ENCODE measurements at places on chromosomes 12 and 14.

DNA sequence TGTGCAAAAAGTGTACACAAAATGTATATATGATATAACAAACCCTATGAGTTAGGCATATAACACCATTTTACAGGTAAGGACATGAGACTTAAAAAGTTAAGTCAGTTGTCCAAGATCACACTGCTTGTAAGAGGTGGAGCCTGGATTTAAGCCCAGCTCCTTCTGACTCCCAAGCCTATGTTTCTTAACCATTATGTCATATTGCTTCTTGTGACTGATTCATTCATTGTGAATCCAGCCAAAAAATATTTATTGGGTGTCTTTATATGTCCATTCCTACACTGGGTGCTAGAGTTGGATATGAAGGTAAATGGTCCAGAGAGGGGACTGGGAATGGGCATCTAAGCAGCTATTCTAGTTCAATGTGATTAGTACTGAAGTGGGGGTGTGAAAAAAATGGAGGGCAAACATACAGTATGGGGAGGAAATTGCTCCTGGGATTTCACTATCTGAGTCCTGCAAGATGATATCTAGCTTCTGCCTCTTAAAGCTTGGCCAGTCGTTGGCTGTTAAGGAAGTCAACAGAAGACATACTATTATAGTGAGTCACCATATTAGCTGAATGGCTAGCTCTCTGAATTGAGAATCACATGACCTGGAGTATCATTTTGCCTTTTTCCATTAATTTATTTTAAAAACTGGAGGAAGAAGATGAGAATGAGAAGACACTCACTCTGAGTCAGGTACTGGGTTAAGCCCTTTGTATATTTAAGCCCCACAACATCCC is 28.8 kb downstream of the PAX9 start:
- no peak for DNase-seq

DNA sequence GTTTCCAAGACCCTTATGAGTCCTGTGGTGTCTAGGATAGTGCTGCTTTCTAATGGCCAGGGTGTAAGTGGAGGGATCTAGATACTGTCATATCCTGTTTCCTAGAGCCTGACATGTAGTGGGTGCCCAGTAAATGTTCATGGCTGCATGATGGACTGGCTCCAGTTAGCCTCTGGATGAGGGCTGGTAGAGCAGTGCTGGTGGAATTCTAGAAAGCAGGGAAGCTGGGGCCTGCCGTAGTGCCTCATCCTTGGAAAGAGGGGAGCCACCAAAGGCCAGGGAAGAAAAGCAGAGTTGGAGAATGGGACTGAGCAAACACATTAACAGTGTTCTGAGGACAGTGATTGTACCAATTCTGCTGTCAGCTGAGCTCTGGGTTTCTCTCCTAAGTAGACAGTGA is 637 bp downstream of the GZMB start:
- no peak for DNase-seq

DNA sequence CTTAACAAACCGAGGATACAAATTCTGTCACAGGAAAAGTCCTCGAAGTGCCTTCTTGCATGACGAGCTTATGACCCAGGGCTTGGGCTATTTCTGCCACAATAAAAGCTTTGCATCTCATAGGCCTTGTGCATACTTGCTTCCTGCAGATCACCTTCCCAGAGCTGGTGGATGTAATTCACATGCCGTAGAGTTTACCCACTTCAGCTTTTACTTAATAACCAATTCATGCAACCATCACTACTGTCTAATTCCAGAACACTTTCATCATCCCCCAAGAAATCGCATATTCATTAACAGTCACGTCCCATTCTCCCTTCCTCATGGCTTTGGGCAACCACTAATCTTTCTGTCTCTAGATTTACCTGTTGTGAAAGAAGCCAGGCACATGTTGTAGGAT is 9.0 kb upstream of the BDKRB1 start:
- no peak for DNase-seq

- no peak for DNase-seq
Measured at GRCh38 chr14:45649051-45649450, 396.0 kb upstream of the MIS18BP1 start.

- no peak for DNase-seq
Measured at GRCh38 chr12:7966563-7966962, 30.6 kb upstream of the SLC2A3 start.

- DNase-seq = no peak
Measured at GRCh38 chr12:3863756-3864155, 9.4 kb downstream of the PARP11 start.

GRCh38 chr12:125304029-125304428 is 238.8 kb downstream of the AACS start:
- no peak for DNase-seq

DNA sequence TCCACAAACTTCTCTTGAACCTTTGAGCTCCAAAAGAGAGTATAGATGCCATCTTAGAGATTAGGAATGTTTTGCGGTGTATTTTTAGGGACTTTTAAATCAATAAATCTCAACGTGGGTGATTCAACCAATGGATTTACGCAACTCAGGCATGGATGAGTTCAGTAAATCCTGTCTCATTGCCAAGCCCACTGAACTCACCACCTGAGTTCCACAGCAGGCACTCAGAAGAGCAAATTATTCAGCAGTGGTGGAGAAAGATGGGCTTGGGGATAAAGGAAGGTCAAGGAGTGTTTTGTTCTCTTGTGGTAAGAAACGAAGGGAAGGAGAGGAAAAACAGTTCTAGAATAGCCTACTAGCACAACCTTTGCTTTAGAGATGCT is 68.7 kb upstream of the HMGA2 start:
- no peak for DNase-seq

- peak; percentile 33 for DNase-seq
Measured at GRCh38 chr12:52873832-52874572, 25.2 kb upstream of the KRT78 start.

DNA sequence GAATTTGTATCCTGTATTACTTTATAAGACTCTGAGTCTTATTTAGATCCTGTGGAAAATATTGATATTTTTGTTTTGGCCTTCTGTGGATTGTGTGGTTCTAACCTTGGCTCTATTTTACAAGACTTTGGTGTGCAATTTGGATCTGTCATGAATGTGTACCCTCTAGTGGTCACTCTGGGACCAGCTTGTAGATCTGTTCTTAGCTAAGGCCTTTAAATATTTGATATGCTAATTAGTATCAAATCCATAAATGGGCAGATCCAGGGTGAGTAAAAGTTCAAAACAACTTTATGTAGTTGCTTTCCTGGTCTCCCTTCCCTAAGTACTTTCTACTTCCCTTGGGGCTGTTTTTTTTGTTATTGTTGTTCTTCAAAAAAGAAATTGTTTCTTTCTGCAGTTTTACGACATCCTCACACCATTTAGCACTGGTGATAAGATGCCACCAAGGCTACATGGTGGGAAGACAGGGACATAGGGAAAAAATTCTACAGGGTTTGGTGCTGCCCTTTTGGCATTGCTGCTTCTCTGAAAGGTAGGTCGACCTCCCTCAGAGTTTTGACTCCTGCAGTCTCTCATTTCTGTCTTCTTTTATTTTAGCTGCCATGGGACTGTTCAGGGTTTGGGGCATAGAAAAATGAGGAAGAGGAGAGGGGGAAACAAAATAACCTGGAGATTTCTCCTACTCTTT is 238.5 kb downstream of the GPHN start:
- DNase-seq = no peak

DNA sequence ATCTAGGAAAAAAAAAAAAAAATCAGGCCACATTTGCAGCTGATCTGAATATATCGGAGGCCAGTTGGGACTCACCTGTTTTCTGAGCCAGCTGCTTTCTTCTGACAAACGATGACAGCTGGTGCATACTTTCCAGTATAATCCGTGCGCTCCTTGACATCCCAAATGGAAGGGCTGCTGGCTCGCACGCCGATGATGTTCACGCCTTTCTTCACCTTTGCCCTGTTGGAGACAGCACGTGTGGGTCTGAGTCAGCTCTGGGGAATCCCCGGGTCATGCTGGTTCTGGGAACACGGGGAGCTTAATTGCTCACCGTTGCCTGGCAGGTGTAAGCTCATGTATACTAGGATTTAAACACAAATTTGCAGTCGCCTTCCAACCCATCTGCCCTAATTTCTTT is 372.8 kb downstream of the TMEM132D start:
- no peak for DNase-seq

DNA sequence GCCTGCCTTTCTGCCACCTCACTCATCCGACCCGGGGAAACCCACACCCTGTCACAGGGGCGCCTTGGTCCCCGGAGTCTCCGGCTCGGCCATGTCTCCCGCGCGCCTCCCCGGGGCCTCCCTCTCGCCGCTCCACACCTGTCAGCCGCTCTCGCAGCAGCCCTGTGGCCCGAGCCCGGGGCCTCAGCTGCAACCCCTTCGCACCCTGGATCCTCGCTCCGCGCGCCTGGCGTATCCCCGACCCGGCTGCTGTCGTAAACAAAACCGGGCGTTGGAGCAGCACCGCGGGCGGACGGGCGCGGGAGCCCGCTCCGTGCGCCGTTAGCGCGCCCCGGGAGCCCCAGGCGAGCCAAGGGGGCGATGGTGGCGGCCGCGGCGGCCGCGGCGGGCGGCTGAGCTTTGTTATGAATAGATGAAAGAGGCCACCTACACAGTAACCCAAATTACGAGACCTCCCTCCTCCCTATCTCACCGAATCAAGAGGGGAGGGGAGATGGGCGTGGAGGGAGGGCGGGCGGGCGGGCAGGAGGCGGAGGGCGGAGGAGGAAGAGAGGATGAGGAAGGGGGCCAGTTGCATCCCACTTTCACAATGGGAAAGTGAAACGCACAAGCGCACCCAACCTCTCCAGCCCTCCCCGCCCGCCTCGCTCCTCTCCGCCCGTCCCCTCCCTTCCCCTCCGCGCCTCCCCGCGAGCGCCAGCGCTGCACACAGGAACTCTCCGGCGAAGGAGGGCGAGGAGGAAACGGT is at the start of gene PLXNC1:
PLXNC1 (plus strand) TSS at position 587 of the 748 bp plus-strand sequence. CDS start 395 bp downstream, outside the sequence.
- DNase-seq = peak; percentile 63

DNA sequence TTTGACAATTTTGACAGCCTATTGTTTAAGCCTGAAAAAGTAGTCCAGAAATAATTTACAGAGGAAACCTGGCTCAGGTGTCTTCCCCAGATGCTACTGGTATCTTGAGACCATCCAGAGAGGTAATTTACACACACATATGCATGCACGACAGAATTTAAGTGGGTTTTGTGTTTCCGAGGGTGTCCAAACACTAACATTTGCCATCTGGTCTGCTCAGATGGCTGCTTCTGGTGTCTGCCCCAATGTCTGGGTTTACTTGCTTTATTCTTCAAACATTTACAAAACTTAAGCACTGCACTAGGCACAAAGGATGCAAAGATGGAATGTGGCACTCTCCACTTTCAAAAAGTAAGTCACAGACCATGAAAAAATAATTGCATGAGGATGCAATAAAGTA is 226.6 kb upstream of the EGLN3 start:
- DNase-seq = no peak

- DNase-seq = no peak
Measured at GRCh38 chr12:109736552-109737108, 23.0 kb downstream of the FAM222A start.

GRCh38 chr14:69005432-69006148 is 26.5 kb upstream of the ACTN1 start:
- DNase-seq = no peak

- no peak for DNase-seq
Measured at GRCh38 chr12:126198516-126198915, 1133.3 kb downstream of the AACS start.

- peak; percentile 29 for DNase-seq
Measured at GRCh38 chr12:1533602-1534304, 60.6 kb downstream of the FBXL14 start.

DNA sequence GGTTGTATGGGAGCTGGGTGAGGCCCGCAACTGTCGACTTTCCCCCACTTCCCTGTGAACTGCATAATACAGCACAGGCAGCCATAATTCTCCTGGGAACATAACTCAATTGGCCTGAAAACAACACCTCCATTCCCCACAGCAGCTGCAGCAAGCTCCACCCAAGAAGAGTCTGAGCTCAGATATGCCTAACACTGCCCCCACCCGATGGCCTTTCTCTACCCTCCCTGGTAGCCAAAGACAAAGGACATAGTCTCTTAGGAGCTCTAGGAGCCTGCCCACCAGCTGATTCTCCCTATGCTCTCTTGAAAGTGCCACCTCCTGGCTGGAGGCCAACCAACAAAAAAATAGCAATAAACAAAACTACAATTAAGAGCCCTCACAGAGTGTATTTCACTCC is 542.7 kb upstream of the LMO3 start:
- DNase-seq = no peak

DNA sequence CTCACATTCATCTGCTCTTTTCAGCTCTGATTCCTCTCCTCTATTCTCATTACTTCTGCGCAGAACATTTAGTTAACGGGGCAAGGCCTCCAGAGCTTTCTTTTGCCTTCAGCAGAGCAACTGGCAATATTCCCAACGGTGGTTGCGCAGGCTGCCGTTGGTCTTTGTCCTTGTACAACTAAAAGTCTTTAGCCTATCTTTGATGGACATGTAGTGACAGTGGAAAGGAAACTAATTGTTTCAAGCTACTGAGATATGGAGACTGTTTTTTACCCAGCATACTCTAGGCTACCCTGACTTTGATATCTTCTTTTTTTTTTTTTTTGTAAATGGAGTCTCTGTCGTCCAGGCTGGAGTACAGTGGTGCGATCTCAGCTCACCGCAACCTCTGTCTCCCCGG is 12.6 kb downstream of the R3HDM2 start:
- DNase-seq = no peak
